ENCODE measurements at places on chromosomes 4 and X.

- DNase-seq, result no peak
Observed at GRCh38 chrX:76279007-76279406, 106.1 kb downstream of the PBDC1 start.

DNA sequence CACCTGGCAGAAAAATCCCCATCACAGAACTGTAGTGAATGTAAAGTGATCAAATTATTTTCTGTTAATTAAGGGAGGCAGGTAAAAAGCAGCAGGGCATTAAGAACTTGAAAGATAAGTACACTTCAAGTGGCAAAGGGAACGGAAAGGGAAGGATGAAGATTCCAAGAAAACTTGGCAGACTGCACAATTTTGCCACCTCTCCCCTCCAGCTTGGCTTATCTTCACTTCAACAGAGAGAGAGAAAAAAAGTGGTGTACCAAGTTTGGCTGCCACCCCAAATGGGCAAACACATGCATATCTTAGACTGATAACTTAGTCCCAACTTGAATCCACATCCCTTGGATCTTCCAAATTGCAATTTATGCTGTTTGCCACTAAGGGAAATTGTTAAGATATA, 598.1 kb upstream of the ACTRT1 start:
- no peak for DNase-seq

DNA sequence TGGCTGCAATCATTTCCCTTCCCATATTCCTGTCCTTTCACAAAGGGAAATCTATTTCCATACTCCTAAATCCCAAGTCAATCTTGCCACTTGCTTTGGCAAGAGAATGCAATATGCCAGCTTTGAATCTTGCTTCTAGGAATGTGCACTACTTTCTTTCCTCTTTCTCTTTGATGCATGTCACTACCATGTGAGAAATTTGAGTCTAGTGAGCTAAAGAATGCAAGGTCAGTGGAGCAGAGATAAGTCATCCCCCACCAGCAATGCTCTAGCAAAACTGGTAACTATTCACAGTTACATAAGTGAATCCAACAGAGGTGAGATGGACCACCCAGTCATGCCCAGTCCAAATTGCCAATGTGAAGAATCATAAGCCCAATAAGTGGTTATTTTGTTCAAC, 910.4 kb downstream of the RAB28 start:
- no peak for DNase-seq

DNA sequence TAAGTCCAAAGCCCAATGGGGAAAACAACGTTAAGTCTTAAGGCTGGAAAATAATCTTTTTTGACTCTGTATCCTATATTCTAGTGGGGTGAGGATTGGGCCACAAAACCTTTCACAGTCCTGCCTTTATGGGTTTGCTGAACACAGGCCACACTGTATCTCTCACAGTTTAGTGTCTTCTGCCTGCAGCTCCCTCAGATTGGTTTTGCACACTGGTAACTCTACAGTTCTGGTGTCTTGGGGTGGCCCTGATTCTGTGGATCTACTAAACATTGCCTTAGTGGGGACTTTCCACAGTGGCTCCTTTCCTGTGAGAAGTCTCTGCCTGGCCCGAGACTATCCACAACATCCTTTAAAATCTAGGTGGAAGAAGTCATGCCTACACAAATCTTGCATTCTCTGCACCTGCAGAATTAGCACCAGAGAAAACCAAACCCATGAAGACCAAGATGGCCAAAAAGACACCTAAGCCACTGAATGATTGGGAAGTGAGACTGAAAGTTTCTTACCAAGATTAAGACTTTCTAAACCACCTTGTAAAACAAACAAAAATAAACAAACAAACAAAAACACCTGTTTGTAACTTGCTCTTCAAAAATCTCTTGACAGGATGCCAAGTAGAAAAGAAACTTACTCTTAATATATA, 150.4 kb upstream of the PCDH10 start:
- no peak for DNase-seq

- DNase-seq, result no peak
Observed at GRCh38 chrX:40508560-40508959, 72.2 kb upstream of the ATP6AP2 start.

DNA sequence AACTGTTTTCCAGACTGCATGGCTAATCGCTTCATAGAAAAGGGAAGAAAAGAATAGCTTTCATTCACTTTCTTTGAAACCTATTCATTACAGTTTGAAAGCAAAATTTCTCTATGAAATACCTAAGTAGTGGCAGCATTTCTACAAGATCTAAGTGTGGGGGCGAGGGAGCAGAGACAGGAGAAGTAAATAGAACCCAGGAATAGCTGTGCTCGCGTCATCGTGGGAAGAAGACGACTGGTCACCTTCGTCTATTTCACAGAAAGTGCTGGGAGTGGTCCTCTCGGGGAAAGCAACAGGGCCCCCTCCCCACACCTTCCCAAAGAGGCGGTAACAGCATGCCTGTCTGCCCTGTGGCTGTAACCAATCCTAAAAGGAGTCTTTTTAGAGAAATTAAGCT, 169.9 kb upstream of the NOCT start:
- no peak for DNase-seq

GRCh38 chrX:41580423-41581064, 108.2 kb upstream of the GPR34 start:
- DNase-seq, result no peak

- DNase-seq, result no peak
Observed at GRCh38 chr4:124939908-124940307, 227.4 kb upstream of the ANKRD50 start.

GRCh38 chrX:10365532-10366265, 208.9 kb downstream of the CLCN4 start:
- DNase-seq, result no peak

DNA sequence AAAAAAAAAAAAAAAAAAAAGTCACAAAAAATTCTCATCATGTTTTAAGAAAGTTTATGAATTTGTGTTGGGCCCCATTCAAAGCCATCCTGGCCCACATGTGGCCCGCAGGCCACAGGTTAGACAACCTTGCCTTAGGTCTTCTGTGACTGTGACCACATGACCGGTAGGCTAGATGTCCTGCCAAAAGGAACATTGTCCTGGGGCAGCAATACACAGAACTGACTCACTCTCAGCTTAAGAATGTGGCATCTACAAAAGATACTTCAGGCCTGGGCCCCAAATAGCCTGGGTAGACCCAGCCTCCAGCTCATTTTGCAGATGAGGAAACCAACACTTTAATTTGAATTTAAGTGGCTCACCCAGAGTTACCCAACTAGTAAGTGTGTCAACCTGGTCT, 10.0 kb downstream of the AWAT2 start:
- no peak for DNase-seq

DNA sequence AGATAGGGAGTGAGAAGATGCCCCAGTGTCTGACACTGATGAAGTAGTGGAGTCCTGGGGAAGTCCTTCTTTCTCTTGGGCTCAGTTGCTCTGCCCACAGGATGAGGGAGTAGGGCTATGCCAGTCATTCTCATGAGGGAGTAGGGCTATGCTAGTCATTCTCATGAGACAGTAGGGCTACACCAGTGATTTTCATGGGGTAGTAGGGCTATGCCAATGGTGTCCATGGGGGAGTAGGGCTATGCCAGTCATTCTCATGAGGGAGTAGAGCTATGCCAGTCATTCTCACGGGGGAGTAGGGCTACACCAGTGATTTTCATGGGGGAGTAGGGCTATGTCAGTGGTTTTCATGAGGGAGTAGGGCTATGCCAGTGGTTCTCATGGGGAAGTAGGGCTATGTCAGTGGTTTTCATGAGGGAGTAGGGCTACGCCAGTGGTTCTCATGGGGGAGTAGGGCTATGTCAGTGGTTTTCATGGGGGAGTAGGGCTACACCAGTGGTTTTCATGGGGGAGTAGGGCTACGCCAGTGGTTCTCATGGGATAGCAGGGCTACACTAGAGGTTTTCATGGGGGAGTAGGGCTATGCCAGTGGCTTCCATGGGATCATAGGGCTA, 43.3 kb upstream of the SOD3 start:
- DNase-seq, result no peak

GRCh38 chr4:136000246-136000645, 1532.0 kb downstream of the PCDH18 start:
- DNase-seq, result no peak

DNA sequence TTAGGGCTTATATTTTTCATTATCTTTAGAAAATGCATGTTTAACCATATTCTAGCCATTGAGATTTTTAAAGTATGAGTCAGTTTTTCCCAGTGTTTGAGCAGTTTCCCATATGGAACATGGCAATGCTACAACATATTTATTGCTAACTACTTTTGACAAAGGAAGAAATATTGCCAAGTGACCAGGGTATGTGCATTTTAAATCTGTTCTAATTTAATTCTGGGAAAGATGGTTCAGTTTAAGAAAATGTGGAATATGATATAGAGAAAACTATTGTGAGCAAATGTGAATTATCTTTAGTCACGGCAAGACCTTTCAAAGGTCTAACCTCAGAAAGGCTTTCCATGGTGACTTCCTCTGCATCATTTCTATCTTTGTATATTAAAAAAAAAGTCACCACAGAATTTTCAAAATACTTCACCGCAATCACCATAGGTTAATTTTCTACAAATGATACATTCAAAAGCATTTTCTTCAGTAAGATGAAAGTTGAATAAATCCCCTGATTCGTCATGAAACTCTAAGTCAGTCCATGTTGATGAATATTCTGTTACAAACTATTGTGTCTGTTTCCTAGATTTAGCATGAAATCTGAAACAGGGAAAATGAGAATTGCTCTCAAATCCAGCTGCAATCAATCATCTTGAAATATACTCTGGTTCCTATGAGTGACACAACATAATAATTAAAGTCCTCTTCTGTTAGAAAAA, 2349.0 kb upstream of the TENM3 start:
- DNase-seq, result no peak

GRCh38 chrX:50066318-50066937, 134.4 kb downstream of the AKAP4 start:
- DNase-seq, result no peak

- DNase-seq, result no peak
Observed at GRCh38 chr4:1763550-1764080, 29.5 kb upstream of the FGFR3 start.

- DNase-seq, result no peak
Observed at GRCh38 chrX:130300010-130300282, 31.2 kb upstream of the ZNF280C start.

- DNase-seq, result no peak
Observed at GRCh38 chr4:6694177-6694901, 661 bp downstream of the S100P start.

GRCh38 chrX:12319003-12319519, 180.8 kb downstream of the FRMPD4 start:
- no peak for DNase-seq

DNA sequence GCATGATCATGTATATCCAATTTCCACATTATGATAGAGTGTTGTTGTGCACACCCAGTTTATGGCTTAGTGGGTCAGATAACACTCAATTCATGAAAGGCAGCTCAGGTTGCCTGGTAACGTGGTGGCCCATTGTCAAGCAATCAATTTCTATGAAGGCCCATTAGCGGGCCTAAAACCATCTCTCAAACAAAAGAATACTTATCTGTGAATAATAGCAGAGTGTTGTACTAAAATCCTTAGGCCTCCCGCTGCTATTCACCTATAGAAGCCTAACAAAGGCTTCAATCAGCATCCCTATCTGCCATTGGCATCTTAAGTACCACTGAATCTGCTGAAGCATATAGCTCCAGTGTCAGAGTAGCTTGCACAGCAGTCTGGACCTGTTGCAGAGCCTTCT, 849.6 kb upstream of the POU3F4 start:
- no peak for DNase-seq

- DNase-seq, result no peak
Observed at GRCh38 chr4:85298037-85298436, 176.9 kb upstream of the ARHGAP24 start.

- DNase-seq, result no peak
Observed at GRCh38 chr4:152258391-152258790, 277.5 kb downstream of the FBXW7 start.

DNA sequence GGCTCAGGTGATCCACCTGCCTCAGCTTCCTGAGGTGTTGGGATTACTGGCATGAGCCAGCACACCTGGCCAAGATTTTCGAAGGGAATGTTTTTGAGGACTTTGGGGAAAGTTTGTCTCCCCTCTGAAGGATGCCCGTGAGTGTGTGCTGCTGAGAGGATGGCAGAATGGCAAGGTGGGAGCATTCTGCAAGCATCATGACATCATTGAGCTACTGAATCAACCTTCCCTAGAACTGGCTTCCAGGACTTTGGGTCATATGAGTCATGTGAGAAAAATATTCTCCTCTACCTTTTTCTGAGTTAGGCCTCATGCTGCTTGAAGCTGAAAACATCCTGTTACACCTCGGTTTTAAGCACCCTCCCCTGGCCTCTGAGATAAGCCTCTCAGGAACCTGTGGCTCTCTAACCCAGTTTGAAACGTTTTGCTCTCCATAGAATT, 31.0 kb downstream of the TMEM131L start:
- DNase-seq, result peak; percentile 10

- no peak for DNase-seq
Observed at GRCh38 chr4:56803471-56803870, 18.0 kb downstream of the SPINK2 start.

DNA sequence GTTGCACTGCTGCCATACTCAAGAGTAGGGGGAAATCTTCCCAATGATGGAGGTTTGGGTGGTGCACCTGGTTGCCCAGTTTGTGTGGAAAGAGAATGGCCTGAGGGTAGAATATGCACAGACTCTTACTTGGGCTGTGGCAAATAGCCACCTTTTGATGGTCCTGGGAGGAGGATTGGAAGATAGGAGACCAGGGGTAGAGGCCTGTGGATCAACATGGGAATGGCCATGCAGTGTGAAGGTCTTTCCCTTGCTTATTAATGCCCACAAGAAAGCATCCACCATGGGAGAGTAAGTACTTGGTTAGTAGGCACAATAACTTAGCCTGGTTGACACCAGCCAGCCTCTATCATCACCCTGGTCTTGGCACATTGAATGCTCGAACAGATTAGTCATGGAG, 156.8 kb upstream of the LEF1 start:
- no peak for DNase-seq

GRCh38 chrX:153646620-153647373, at the start of gene DUSP9:
TSS of gene DUSP9 (plus strand) at chrX:153647203. CDS start at chrX:153647954, 751 bp downstream.
- no peak for DNase-seq

DNA sequence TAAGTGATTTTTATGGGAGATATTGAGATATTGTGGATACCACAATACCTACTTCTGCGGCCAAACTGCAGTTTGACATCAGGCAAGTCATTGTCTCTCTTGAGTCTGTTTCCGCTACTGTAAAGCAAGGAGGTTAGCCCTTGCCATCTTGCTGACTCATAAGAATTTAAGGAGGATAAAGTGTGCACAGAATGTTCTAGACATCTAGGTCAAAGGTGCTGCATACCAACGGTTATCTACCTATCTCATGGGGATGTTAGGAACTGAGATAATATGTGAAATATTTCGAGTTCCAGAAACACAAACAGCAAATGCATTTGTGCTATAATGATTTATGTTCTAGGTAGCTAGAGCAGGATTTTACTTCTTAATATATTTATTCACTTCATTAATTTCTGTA, 211.5 kb upstream of the NR3C2 start:
- DNase-seq, result no peak

DNA sequence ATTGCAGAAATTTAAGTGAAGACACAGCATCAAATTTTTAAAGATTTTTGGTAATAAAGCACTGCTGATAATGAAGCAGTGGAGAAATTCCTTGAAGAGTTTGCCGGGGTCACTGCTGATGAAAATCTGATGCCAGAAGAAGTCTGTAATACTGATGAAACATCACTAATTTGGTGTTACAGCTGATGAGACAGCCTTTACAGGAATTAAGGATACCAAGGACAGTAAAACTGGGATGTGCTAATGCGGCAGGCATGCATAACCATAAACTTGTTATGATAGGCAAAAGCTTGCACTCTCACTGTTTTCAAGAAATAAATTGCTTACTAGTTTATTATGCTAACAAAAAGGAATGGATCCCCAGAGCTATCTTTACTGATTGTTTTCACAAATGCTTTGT, 52.9 kb upstream of the VEGFC start:
- no peak for DNase-seq

GRCh38 chr4:99593781-99594641, 19.4 kb downstream of the MTTP start:
- DNase-seq, result no peak

Data from NK-92 treated with Interleukin-12 subunit alpha and Interleukin-12 subunit beta, amount 100 ng/mL, for 24 hours (cell line).